A673 (cell line): ENCODE measurements at places on chromosomes 11 and 22.
A peak's percentile ranks its signal among the peaks of the same experiment; 100 is the strongest.

GRCh38 chr22:29260601-29261315 lies 7.0 kb downstream of the RHBDD3 start:
- H3K4me3 ChIP-seq: no peak overlapping the region
- H3K4me1 ChIP-seq: no peaks in the 10 kb centered on the region
- DNase-seq: no peak
- H3K27ac ChIP-seq: no peak overlapping the region
- H3K36me3 ChIP-seq: peaks cover 33% of the 10 kb centered on the region

DNA sequence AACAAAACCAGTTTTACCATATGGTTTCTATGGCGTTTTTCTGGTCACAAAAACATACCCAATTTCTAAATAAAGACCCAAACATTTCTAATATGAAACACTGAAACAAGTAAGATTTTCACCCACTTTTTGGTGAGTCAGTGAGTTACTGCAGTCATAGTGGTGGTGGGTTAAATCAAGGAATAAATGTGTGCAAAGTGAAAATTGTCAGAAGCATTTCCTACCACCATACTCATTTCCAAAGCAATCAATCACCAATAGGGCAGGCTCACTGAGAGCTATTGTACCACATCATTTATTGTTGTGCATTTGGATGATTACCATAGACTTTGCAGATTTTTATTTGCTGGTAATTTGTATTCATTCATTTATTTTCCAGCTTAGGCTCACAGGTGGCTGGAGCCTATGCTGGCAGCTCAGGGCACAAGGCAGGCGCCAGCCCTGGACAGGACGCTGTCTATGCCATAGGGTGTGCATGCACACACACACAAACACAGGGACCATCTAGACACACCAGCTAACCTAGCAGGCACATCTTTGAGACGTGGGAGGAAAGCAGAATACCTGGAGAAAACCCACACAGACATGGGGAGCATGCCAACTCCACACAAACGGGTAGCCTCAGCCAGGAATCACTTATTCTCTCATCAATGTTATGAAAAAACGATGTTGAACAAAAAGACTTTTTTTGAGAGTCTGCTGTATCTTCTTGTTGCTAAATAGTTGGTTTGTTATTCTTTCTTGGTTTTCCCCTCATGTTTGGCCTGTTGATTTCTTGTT lies 5.1 kb downstream of the FAM118B start:
- no peaks in the 10 kb centered on the region for H3K27me3 ChIP-seq
- no peak overlapping the region for H3K4me3 ChIP-seq
- no peak overlapping the region for H3K27ac ChIP-seq
- no peaks in the 10 kb centered on the region for H3K36me3 ChIP-seq
- H3K4me1 ChIP-seq: peaks cover 14% of the 10 kb centered on the region
- DNase-seq: no peak

- H3K27me3 ChIP-seq: no peaks in the 10 kb centered on the region
- DNase-seq: no peak
- no peaks in the 10 kb centered on the region for H3K4me1 ChIP-seq
Observed at GRCh38 chr11:69239641-69240040, 54.3 kb upstream of the MYEOV start.

DNA sequence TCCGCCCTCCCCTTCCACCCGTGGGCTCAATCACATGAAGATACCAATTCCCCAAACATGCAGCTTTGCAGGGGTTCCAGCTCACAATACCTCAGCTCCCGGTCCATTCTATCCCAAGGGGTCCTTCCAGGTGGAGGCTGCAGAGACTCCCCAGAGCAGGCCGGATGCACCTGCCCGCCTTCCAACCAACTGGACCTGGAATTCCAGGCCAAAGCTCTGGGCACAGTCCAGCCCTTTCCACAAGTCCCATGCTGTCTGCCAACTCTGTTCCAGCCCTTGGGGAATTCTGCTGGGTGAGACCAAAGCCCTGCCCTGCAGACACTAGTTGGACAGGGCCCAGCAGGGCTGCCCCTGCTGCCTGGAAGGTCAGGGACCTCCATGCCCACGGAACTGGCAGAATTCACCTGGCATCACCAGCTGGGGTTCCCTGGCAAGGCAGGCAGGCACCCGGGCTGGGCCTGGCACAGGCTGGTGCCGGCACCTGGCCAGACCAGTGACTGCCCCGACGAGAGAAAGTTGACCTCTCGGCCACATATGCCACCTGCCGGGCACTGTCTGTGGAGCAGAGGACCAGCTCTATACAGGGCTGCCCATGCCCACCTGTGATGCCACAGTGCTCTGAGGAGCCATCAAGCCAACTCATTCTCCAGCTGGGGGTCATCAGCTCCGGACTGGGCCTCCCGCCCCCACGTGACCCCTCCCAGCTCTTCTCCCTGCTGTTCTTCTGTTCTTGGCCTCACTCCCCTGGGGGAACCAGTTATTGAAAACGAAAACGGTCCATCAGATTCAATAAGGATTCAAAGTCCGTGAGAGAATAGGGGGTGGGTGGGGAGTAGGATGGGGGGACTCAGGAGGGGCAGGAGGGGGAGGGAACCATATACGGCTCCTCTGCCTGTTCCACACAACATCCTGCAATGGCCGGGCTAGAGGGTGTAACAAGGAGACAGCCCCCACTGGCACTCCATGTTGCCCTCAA lies 4.7 kb downstream of the SYT7 start:
- peaks cover 6% of the 10 kb centered on the region for H3K4me1 ChIP-seq
- no peak overlapping the region for H3K4me3 ChIP-seq
- H3K36me3 ChIP-seq: no peaks in the 10 kb centered on the region
- no peak overlapping the region for H3K27ac ChIP-seq
- H3K27me3 ChIP-seq: peaks cover 43% of the 10 kb centered on the region
- no peak for DNase-seq

- no peak for DNase-seq
- no peak overlapping the region for H3K27ac ChIP-seq
- no peak overlapping the region for H3K4me3 ChIP-seq
- no peaks in the 10 kb centered on the region for H3K4me1 ChIP-seq
- no peaks in the 10 kb centered on the region for H3K27me3 ChIP-seq
- no peaks in the 10 kb centered on the region for H3K36me3 ChIP-seq
Observed at GRCh38 chr11:103939694-103940093, 96.7 kb upstream of the DDI1 start.

- no peaks in the 10 kb centered on the region for H3K27me3 ChIP-seq
- peak; percentile 85 for DNase-seq
- no peak overlapping the region for H3K4me3 ChIP-seq
- no peaks in the 10 kb centered on the region for H3K36me3 ChIP-seq
- H3K4me1 ChIP-seq: peaks cover 10% of the 10 kb centered on the region
Observed at GRCh38 chr11:61609980-61610366, 29.1 kb upstream of the SYT7 start.
